ENCODE measurements at places on chromosomes 12 and 14. TPM values are rescaled to one million over a fixed set of nuclear protein-coding genes. Genes with fewer than 3 reads are reported as not detected.

- no peak for DNase-seq
Observed at GRCh38 chr12:105982022-105982421, 156.7 kb downstream of the NUAK1 start.

GRCh38 chr12:104219361-104219892, 3.8 kb downstream of the TXNRD1 start:
- DNase-seq, result no peak

Gene TSPAN11
- not detected for total RNA-seq

DNA sequence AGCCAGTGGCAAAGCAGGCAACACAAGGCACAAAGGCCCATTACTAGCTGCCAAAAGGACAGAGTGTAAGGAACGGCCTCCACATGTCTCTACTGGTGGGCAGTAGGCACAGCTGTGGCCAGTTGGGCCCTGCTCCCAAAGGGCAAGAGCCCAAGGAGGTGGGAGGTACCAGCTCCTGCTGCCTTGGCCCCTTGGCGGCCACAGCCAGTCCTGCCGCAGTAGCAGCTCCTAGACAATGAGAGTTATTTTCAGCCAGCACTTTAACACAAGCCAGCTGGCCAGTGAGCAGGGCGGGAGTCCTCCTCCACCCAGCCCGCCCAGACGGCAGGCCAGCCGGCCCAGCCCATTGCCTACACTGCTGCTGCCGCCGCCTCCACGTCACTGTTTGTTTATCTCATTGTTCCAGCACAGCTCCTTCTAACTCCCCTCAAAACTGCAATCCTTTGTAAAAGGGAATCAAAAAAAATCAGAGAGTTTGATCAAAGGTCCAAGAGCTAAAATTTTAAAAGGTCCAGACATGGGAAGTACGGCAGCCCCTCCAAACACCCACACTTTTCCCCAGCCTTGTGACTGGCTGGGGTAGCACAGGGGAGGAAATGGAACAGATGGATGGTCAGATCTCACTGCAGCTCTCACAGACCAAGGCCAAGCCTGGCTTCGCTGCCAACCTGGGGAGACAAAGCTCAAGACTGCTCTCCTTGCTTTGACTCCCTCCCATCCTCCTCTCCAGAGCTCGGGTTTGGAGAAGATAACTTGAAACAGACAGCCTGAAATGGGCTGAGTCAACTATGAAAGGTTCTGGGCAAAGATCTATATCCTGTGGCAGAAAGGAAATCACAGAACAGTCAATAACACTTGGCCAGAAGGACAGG, 33.5 kb downstream of the FMNL3 start:
- DNase-seq, result peak; percentile 28

DNA sequence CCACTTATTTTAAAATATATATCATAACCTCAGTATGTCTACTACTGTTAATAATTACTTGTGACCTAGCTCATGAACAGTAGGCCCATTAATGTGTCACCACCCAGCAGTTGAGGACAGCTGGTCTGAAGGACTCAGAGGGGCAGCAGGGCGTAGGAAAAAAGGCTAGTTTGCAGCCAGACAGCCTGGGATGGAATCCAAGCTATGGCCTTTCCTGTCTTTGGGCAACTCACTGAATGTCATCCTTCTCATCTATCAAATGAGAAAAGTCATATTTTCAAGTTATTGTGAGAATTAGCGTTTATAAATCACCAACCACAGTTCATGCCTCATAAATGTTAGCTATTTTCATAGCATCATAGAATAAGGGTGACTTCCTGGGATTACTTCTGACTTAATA, 12.3 kb downstream of the DENND5B start:
- no peak for DNase-seq

Gene AQP6
- total RNA-seq, result not detected

All from activated CD4-positive, alpha-beta T cell treated with anti-CD3 and anti-CD28 coated beads for 36 hours (primary cell).